GM18507 (cell line): ENCODE measurements at places on chromosomes 6 and 20.
A peak's percentile ranks its signal among the peaks of the same experiment; 100 is the strongest.

- DNase-seq = no peak
Observed at GRCh38 chr6:137044366-137045221, at the start of gene IL20RA. TSS of gene IL20RA (minus strand) at chr6:137044965. CDS start at chr6:137044728, 237 bp downstream.

- no peak for DNase-seq
Observed at GRCh38 chr6:155340464-155341129, 26.3 kb upstream of the TFB1M start.

DNA sequence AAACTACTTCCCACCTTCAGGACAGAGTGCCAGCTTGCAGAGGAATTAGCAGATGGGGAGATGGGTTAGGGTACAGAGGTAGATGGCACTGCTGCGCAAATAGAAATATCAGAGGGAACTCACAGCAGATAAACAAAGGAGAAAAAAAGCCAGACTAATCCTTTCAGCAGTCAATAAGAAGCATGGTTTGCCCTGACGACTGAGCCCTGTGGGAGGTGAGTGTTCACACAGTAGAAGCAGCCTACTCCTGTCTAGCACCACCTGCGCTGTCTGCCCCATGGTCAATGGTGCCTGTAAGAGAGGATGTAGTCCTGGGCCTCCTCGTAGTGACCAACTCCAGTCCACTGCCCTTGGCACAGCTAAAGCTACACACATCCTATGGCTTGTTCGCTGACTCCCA, 174.1 kb downstream of the IBTK start:
- no peak for DNase-seq

DNA sequence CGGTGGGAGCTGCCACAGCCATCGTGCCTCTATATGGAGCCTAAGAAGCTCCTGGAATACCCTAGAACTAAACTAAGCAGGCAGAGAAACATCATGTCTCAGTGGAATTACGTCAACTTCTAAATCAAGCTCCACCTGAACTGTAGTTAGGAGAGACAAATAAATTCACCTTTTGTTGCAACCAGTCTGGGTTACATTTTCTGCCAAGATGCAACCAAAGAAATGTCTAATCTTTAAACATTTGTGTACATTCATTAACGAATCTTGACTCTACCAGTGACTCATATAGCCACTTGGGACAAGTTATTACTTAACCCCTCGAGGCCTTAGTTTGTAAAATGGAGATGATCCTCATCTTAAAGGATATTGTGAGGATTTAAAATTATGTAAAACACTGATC, 8.9 kb downstream of the PTPRK start:
- no peak for DNase-seq

- DNase-seq = no peak
Observed at GRCh38 chr20:3156811-3157619, 2.6 kb downstream of the FASTKD5 start.

DNA sequence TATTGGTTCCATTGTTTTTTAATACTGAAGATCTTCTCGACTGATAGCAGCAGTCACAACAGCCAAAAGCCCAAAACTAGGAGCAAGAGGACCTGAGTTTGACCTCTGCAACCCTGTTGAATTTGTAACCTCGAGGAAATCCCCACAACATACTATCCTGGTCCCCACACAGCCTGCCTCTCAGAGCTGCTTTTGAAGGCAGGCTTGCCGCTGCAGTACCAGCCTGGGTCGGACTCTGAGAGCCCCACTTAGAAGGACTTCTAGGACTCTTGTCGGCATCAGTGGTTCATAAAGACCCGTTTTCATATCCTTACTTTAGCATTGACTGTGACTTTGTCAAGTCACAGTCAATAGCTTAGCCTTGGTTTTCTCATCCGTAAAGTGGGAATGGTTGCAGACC, 49.3 kb downstream of the EBF4 start:
- no peak for DNase-seq

GRCh38 chr20:17960927-17961586, 7.5 kb downstream of the SNX5 start:
- DNase-seq = no peak

- no peak for DNase-seq
Observed at GRCh38 chr6:107144666-107145065, 29.4 kb upstream of the BEND3 start.

- DNase-seq = no peak
Observed at GRCh38 chr6:108565091-108565766, 4.5 kb downstream of the FOXO3 start.

DNA sequence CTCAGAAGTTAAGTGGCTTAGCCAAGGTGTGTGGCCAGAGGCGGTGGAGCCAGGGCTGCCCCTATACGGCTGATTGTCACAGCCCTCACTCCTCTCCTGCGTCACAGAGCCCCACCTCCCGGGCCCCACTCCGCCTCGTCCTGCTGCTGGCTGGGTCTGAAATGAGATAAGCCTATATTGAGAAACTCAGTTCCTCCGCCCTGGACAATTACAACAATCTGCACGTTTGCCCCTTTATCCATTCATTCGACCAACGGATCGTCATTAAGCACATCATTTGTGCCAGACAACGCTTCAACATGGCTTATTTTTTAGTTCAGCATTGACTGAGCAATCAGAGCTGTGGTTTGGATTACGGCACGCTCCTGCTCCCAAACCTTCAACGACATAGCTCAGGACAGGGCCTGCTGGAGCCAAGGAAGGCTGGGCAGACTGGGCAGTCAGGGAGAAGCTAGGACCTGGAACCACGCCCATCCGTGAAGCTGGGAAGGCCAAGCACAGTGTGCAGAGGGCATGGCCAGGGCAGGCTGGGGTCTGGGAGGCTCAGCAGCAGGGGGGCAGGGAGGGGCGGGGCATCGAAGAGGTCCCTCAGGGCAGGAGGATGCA, 16.6 kb upstream of the EZR start:
- DNase-seq = no peak

DNA sequence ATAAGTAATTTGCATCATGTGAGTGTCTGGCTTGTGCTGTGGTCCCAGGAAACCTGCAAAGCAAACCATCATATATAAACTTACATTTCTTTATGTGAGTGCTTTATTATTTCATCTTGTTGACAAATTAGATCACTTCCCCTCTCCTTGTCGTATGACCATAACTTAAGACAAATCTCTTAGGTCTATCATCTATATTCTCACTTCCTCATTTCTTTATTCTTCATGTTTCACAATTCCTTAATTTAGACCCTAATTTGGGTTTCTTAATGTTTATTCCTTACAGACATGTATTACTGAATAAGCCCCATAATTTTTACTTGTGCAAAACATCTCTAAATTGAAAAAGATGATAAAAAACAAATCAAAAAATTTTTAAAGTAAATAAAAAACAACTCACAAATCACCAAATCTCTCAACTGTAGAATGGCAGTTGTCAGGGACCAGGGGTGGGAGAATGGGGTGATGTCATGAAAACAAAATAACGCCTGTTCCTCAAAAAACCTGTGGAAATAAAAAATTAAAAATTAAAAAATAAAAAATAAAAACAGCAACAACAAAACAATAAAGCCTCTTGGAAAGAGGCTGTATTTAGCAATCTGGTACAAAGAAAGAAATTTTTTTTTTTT, 49.5 kb upstream of the FBXO30 start:
- DNase-seq = no peak

- DNase-seq = no peak
Observed at GRCh38 chr6:40957616-40958492, 81.2 kb downstream of the UNC5CL start.

DNA sequence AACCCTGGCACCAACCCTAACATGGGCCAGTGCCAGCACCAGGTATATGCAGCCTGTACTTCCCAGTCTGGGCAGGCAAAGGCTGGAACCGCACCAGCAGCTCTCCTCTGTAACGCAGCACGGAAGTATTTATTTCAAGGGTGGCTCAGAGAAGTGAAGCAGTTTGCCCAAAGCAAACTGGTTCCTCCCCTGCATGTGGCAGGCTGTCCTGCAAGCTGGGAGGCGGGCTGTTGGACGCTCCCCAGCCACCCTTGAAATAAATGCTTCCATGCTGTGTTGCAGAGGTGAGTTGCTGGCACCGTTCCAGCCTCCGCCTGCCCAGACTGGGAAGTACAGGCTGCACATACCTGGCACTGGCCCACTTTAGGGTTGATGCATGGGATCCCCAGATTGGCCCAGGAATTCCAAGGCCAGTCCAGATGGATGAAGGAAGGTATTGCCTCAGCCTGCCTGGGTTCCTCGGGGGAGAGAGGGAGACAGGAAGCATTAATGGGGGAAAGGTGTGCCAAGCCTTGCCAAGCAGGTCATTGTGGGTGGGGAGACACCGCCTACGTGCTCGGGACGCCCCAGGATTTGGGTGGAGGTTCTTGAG, 49.8 kb downstream of the PPARD start:
- DNase-seq = no peak

GRCh38 chr6:43679057-43679456, 8.5 kb downstream of the MRPS18A start:
- DNase-seq = no peak

DNA sequence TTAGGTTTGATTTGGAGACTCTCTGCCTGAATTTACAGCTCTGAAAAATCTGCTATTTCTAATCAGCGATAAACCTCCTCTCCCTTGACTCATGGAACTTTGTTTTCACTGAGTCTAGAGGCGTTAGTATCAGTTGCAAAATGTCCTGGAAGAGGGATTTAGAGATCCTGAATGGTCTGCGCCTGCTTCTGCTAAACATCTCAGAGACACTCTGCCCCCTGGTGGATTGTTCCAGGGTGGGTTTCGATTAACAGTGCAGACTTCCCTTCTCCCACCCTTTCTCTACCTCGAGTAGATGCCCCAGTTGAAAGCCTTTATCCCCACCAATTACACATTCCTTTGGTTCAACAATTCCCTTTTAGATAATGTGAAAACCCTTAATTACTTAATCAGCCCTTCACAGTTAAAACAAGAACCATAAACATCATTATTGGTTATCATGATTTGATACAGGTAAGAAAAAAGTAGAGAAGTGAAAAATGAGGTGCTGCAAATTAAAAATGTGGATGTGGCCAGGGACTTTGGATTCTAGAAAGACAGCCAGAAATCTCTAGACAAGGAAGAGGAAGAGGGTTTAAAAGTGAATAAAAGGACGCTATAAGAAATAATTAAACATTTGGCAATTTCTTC, 5.5 kb downstream of the HTR1B start:
- peak; percentile 14 for DNase-seq

DNA sequence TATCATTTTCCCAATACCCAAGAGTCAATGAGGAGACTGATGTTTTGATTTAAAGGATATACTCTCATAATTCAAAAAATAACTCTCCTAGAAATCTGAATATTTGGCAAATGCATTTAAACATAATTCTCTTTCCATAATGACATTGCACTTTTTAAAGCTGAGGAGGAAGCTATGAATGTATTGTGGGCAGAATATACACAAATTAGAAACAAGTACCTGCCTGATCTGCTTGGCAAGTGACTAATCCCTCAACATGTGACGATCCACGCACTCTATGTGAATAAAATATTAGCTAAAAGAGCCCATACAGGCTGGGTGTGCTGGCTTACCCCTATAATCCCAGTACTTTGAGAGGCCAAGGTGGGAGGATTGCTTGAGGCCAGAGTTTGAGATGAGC, 88.3 kb upstream of the CCDC28A start:
- no peak for DNase-seq

GRCh38 chr6:45822246-45822812, 193.3 kb downstream of the CLIC5 start:
- no peak for DNase-seq

DNA sequence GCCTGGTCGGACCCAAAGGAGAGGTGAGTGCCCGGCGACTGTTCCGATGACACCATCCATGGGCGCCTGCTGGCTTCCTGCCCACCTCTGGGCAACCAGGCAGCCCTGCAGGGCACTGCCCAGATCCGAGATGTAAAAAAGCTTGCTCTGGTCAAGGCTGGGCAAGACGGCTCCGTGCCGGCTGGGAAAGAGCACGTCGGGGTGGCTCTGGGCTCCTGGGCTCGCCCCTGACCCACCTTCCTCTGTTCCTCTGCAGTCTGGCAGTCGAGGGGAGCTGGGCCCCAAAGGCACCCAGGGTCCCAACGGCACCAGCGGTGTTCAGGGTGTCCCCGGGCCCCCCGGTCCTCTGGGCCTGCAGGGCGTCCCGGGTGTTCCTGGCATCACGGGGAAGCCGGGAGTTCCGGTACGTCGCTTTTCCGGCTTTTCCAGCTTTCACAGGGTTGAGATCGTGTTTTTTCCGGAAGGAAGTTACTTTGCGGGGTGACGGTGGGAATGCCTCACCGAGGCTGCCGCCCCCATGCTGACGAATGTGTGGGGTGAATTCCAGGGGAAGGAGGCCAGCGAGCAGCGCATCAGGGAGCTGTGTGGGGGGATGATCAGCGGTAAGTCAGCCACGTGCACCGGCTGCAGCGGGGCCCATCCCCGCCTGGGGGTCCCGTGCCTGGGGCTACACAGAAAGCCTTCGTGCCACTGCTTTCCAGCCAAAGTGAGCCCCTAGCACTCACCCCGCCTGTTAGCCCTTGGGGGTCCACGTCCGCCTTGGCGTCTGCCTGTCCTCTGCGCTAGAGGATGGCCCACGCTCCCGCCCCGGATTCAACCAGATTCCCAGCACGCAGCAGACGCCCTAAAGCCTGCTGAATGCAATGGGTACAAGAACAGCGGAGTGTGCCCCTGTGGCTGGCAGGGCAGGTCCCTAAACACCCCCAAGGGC, 19.3 kb downstream of the COL9A3 start:
- no peak for DNase-seq

- DNase-seq = no peak
Observed at GRCh38 chr20:51412333-51412871, 130.1 kb downstream of the NFATC2 start.

DNA sequence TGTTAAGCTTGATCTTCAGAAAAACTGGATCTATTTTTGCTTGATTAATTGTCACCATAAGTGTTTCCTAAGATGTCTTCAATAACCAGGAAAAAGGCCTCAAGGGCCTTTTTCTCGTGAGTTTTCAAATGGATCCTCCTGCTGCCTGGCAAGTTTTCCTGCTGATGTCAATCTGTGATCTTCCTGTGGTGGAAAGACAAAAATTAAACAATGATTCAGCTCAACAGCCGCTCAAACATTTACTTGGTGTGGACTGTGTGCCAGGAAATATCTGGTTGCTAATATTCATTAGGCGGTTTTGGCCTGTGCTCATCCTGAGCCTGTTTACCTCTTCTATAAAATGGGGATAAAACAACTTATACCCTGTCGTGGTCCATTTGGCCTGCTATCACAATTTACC, 35.4 kb upstream of the SSTR4 start:
- DNase-seq = no peak

DNA sequence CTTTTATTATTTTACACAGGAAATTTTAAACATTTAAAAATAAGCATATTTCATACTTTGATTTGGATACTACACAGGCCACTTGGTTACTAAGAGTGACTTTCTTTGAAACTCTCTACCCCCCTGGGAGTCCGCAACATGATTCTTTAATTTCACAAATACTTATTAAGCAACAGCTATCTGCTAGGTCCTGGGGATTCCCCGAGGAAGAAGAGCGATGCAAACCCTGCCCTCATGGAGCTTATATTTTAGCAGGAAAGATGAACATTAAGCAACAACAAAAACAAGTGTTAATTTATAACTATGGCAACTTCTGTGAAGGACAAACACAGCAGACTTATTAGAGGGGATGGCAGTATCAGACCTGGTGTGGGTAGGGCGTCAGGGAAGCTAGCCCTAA, 3.9 kb upstream of the ADTRP start:
- DNase-seq = no peak
